ENCODE measurements at places on chromosomes 2 and 18.

DNA sequence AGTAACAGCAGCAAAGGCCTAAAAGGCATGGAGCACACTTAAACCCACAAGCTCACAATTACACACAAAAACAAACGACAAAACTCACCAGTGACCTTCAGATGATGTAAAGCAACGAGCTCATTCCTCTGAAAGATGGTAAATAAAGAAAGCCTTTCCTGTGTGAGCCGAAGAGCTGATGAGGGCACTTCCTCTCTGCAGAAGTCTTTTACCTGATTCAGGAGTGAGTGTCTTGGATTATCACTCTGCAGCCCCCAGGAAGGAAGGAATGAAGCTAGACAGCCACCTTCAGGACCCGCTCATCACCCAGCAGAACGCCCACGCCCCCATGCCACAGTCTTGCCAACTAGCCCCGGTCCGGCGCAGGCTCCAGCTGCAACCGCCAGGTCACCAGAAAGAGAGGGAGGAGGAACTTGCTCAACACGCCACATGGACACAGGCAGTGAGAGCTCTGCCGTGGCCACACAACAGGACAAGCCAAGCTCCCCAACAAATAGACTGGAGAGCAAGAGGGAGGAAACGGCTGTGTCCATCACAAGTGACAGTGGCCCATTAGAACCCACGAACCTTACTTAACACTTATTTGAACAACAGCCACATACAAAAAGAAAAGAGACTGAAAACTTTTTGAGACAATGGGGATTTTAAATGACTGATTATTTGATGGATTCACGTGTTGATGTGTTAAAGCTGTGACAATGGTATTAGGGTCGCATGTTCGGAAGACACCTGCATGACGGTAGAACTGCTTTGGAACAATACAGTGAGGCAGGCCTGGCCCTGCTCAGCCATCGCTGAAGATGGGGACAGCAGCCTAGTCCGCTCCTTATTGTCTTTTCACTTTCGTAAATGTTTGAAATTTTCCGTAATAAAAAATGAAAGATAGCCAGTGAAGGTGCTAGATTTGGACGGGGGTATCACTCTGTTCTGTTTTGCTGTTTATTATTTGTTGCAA, 127.3 kb downstream of the HDAC4 start:
- no peak for DNase-seq

DNA sequence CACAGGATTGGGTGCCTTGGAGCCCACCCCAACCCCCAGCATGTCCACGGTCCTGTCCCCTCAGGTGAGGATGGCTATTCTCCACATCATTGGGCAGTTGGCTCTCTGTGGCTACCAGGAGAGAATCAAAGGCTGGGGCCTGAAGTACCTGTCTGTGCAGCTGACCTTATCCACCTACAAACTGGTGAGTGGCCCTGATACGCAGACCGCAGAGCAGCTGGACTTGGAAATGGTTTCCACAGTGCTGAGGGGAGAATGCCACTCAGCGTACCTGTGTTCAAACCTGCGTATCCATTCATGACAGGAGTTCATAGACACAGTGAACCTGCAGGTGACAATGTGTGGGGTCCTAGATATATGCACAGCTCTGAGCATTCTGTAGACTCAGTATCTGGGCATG, 21.6 kb downstream of the MROH2A start:
- DNase-seq: no peak

DNA sequence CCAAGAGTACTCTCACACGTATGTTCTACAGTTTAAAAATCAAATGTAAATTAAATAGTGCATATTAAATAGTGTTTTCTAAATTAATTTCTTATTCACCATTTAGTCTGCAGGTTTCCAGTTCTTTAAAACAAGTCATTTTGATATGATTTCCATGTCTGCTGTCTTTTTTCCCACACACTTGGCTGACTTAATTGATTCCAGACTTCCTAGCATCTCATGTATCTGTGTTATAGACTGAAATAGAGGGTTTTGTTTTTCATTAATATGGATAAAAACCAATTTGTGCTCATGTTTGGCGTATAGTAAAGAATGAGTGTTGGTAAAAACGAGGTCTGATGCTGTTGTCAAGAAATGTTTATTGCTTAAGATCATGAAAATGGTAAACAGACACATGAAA, 104.3 kb downstream of the SRBD1 start:
- DNase-seq: no peak

GRCh38 chr18:10856132-10856531, 293.2 kb downstream of the PIEZO2 start:
- DNase-seq: no peak

- DNase-seq: no peak
Measured at GRCh38 chr2:229856413-229856812, 65.4 kb downstream of the TRIP12 start.

- no peak for DNase-seq
Measured at GRCh38 chr2:60483401-60483800, 70.1 kb downstream of the BCL11A start.

DNA sequence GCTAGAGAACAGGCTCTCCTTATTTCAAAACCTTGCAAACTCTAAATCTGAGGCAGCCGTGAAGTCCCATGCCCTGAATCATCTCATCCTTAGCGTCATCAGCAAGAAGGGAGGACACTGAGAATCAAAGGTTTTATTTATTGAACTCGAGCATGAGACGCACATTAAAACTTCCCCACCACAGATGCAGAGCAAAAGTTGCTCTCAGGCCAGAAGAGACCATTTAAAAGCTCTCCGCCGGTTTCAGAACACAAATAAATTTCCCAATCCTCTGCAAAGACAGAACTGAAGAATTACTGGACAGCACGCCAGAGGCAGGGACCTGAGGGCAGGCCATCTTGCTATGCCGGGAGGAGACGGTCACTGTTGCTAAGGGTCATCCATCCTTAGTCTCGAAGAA, 1.3 kb downstream of the AMMECR1L start:
- DNase-seq: no peak

GRCh38 chr18:50193796-50194630, 934 bp downstream of the MYO5B start:
- DNase-seq: no peak

GRCh38 chr18:58152891-58153290, 108.9 kb downstream of the NEDD4L start:
- DNase-seq: no peak

- DNase-seq: no peak
Measured at GRCh38 chr2:177429688-177430325, 37.2 kb downstream of the AGPS start.

DNA sequence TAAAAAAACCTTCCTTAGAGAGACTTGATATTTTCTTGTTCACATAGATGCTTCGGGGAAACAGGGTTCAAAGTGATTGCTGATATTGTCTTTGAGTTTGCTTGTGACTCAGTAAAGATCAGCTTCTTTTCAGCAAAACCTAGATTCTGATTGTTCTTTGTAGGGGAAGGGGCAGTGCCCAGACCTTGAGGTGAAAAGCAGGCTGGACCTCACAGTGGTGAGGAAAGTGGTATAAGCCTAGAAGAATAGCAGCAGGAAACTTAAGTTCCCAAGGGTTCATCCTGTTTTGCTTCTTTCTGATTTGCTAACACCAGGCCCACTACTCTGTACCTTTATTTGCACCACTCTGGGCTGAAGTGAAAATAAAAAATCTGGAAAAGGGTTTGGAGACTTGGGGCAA, 20.9 kb downstream of the UBXN4 start:
- DNase-seq: peak; percentile 85

GRCh38 chr18:22175346-22175745, 6.0 kb downstream of the GATA6 start:
- no peak for DNase-seq

DNA sequence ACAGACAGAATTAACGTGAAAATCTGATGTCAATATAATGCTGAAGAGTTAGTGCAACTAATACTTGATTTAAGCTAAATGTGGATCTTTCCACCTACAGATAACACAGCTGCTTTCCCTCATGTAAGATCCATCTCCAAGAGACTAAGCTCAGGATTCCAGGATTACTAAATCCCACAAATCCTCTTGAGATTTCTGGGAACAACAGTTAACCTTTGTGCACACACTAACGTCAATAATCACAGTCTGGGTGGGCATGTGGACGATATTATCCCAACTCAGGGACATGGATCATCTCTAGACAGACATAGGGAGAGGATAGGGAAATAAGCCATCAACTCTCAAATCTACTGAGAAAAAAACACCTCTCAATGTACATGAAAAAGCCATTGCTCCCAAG, 432.6 kb downstream of the SATB2 start:
- DNase-seq: no peak

- no peak for DNase-seq
Measured at GRCh38 chr2:203869223-203870042, 1.9 kb downstream of the CTLA4 start.

GRCh38 chr2:25964891-25965290, 17.4 kb downstream of the KIF3C start:
- DNase-seq: no peak

- DNase-seq: no peak
Measured at GRCh38 chr2:217743966-217744761, 258.6 kb downstream of the TNS1 start.

- no peak for DNase-seq
Measured at GRCh38 chr2:19380532-19380931, 22.1 kb upstream of the OSR1 start.
